ENCODE measurements at places on chromosomes 16 and 17.
A peak's percentile ranks its signal among the peaks of the same experiment; 100 is the strongest.

GRCh38 chr17:75456417-75457046, at the start of gene TMEM94:
Gene TMEM94, plus strand, starts transcription at chr17:75456635. Its CDS starts 15,271 bp downstream, at chr17:75471906.
- DNase-seq, result peak; percentile 90

- no peak for DNase-seq
Observed at GRCh38 chr16:73206151-73206707, 158.3 kb upstream of the ZFHX3 start.

DNA sequence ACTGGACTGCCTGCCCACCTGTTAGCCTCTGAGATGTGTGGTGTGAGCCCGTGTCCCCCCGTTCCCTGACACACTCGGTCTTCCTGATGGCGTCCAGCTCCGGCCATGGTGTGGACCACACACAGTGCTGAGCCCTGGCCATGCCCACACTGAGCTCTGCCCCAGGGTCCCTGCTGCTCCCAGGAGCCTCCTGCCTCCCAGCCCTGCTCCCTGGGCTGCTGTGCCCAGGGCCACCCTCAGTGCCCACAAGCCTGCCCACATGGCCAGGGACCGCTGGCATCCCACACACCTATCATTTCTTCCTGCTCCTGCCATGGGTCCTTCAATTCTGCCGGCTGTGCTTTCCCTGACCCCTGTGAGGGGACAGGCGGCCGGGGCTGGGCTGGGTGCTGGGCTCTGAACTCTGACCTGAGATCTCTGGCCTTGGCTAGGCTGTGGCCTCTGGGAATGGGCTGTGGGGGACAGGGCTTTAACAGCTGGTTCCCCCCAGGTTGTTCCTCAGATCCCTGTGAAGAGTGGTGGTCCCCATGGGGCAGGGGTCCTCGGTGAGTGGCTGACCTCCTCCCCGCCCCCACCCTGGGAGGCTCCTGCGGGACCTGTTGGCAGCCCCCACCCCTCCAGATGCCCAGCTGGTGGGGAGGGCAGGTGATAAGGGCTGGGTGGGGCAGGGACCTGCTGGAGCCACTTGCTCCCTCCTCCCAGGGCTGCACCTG, 4.0 kb downstream of the CEMP1 start:
- no peak for DNase-seq

- no peak for DNase-seq
Observed at GRCh38 chr17:57405491-57406072, 149.3 kb downstream of the MSI2 start.

DNA sequence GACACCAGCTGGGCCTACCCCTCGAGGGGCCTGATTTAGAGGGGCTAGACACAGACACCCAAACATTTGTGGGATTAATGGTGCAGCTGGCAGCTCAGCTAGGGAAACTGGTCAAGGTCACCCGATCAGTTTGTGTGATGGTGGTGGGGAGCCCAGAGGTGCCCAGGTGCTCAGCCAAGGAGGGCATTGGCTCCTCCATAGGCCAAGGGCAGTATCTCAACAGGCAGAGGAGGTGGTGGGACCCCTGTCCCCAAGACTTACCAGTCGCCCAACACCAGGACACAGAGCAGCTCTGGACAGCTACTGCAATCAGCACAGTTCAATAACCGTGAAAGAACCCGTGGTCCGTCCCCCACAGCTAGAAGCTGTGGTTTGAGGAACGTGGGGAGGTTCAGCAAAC, 120.9 kb downstream of the C16orf78 start:
- no peak for DNase-seq

GRCh38 chr17:27473190-27473747, 17.0 kb downstream of the KSR1 start:
- no peak for DNase-seq

DNA sequence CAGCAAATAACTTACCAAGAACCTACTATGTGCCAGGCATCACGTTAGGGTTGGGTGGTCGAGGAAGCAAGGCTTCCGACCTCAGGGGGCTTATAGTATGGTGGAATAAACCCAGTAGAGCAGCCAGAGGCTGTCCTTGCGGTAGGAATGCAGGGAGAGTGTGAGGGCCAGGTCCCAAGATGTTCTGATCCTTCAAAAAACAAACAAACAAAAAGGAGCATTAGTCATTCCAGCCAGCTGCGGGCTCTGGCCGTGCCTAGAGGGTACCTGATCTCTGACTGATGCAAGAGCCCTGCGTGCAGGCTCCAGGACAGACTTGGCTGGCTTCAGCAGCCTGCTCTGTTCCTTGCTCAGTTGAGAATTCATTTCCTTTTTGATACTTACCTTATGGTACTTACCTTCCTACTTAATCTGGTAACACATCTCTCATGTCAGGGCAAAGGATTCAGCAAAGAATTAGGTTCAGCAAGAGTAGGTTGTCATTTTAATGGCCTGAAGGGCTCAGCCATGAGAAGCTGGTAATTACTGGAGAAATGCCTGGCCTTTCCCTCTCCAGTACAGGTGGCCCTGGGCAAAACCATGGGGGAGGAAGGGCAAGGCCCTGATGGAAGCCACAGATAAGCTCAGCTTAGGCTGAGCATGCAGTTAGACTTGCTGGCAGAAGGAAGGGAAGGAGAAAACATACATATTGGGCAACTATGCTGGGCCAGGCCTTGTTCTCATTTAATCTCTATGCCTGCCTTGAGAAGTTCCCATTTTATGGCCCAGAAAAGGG, 18.4 kb downstream of the CYB5D2 start:
- no peak for DNase-seq

GRCh38 chr17:41773190-41773588, 13.3 kb downstream of the JUP start:
- DNase-seq, result no peak

GRCh38 chr17:76720211-76720610, 6.2 kb downstream of the JMJD6 start:
- no peak for DNase-seq

DNA sequence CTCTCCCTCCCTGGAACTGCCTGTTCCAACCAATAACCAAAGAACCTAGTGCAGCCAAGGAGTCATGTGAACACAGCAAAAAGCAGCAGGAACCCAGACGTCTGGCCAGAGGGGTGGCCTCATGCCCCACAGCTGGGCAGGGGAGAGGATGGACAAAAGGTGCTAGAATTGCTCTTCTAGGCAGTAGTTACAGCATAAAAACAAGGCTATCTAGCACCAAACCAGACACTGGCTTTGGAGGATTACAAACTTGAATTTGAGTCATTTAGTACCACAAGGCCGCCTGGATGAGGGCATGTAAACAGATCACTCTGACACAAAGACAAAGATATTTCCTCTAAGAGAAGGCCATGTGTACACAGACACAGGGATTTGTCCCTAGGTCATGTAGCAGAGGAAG, 423.3 kb upstream of the MAF start:
- no peak for DNase-seq

DNA sequence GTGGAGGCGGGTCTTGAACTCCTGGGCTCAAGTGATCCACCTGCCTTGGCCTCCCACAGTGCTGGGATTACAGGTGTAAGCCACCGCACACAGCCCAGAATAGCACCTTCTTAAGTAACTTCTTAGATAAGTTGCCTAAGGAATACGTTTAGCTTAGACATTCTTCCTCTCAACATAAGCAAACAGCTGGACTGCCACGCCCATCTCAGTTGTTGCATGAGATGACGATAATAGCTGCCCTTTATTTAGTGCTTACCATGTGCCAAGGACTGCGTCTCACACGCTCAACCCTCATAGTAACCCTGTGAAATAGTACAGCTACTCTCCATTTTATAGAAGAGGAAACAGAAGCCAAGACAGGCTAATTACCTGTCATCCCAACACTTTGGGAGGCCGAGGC, 11.8 kb downstream of the HASPIN start:
- DNase-seq, result no peak

GRCh38 chr16:23031508-23032098, 117.6 kb downstream of the USP31 start:
- no peak for DNase-seq

GRCh38 chr17:44780845-44781480, 22.2 kb downstream of the ADAM11 start:
- no peak for DNase-seq

GRCh38 chr16:84943620-84944019, 67.7 kb downstream of the ZDHHC7 start:
- no peak for DNase-seq

DNA sequence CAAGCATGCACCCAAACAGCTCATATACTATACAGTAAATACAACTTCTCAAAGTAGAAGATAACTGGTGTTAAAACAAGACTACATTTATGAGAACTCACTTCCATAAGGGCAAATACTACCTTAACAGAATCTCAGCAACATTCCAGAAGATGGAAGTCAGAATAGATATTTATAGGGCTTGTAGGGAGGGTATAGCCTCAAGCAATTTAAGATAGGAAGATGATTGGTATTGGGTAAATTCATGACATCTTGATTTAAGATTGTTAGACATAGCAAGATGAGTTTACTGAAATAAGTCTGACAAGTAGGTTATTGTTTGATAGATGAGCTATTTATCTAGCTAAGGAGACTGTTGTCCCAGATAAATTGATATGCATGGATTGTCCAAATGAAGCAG, 250.2 kb downstream of the CDH13 start:
- DNase-seq, result no peak

GRCh38 chr17:33686171-33686570, 393.1 kb upstream of the ASIC2 start:
- no peak for DNase-seq

GRCh38 chr16:84320511-84320910, 25.8 kb downstream of the WFDC1 start:
- DNase-seq, result no peak

- no peak for DNase-seq
Observed at GRCh38 chr16:90004577-90004976, 14.7 kb downstream of the DBNDD1 start.

DNA sequence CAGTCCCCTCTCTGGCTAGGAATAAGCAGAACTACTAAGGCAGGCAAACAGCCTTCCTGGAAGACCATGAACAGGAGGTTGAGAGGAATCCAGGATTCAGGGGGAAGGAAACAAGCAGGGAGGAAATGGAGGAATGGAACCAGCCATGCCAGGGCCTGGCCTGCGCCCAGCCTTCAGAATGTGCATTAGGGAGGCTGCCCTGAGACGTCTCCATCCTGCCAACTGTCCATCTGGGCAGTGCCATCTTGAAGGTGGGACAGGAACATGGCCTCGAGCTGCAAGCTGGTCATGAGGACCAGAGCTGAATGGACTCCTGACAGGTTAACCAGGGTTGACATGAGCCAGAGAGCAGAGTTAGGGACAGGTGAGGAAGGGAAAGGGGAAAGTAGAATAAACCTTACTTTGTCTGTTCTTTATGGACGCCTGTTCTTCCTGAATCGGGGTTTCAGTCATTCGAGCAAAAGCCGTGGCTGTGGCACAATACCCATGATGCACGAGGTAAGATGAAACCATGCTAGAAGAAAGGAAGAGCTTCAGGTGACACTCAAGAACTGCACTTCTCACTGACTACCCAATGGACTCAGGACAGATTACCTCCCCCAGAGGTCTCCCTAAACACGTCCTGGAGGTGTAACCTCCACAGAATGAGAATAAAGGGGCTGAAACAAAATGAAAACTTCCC, 12.1 kb upstream of the GFOD2 start:
- no peak for DNase-seq

GRCh38 chr17:29376667-29377270, 13.4 kb upstream of the TAOK1 start:
- DNase-seq, result no peak

DNA sequence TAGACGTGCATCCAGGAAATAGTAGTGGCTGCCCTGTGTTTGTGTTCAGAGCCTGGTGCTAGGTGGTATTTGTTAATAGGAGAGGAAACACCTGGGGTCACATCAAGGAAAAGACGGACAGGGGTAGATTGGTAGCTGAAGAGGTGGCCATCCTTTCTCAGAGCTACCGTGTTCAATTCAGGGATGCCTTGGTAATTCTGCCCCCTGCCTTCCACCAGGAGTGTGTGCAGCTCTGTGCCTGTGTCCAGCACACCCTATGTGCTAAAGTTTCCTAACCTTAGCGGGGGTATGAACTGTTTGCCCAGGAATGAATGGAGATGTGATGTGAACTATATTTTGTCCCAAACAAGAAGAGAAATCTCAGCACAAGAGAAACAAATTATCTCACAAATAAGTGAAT, 174.1 kb upstream of the MPHOSPH6 start:
- no peak for DNase-seq

DNA sequence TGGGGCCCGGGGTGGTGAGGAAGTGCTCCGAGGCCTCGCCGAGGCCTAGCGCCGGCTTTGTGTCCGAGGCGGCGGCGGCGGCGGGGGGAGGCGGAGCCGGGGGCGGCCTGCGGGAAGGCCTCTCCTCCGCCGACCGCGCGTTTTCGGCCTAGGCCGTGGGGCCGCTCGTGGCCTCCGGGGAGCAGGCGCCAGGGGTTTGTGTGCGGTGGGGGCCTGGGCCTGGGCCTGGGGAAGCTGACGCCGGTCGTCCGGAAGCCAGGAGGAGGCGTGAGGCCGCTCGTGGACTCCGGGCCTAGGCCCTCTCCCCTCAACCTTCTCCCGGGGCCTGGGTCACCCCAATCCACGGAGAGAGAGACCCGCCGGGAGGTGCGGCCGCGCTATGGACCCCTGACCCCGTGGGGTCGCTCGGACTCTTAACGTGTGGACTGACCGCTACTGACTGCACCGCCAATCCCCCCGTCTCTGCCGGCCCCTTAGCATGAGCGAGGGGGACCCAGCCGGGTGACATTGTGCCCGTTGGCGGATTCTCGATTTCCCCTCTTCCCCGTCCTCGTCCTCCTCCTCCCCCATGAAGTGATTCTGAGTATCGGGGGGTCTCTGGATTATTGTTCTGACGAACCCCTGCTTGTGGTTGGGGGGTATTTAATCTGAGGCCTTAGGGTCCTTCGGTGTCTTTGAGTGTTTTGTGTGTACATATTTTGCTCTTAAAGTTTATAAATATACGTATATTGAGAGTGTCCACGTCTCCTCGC, 660 bp downstream of the RBBP6 start:
- DNase-seq, result no peak

- no peak for DNase-seq
Observed at GRCh38 chr16:13052431-13052830, 151.0 kb downstream of the SHISA9 start.

GRCh38 chr17:1244606-1245012, 25.6 kb upstream of the BHLHA9 start:
- no peak for DNase-seq

DNA sequence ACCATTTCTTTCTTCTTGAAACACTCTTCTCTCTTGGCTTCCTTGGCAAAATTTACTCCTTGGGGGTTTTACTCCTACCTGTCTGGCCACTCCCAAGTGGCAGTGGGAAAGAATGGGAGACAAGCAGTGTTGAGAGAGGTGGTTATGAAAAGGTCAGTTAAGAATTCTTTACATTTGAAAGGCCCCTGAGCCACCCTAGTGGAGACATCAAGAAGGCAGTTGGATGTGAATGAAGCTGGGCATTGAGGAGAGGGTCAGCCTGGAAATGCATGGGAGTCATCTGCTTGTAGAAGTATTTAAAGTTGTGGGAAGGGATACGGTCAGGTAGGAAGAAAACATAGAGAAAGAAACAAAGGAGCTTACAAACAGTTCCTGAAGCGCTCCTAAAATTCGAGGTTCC, 42.3 kb upstream of the CCNF start:
- DNase-seq, result no peak

DNA sequence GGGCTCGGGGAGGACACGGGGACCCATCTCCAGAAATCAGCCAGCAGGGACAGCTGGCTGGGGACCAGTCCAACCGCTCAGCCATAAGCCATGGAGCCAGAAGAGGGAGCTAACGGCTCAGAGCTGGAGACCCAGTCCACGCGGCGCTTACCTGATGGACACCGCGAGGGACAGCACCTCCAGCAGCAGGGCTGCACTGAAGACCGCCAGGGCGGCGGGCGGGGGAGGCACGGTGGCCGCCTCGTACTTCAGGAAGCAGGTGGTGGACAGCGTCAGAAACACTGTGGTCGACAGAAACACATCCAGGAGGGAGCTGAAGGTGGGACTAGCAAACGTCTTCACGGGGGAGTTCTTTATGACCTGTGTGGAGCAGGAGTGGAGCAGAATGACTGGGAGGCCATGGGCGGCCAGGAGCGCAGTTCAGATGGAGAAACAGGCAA, 102.6 kb upstream of the CREBBP start:
- DNase-seq, result peak; percentile 46

Data from NCI-H1417 treated with DMSO at 0.1 percent for 48 hours (cell line).